ENCODE measurements at places on chromosomes 5 and 9.

- DNase-seq = no peak
Observed at GRCh38 chr5:89232139-89232603, 349.2 kb upstream of the MEF2C start.

DNA sequence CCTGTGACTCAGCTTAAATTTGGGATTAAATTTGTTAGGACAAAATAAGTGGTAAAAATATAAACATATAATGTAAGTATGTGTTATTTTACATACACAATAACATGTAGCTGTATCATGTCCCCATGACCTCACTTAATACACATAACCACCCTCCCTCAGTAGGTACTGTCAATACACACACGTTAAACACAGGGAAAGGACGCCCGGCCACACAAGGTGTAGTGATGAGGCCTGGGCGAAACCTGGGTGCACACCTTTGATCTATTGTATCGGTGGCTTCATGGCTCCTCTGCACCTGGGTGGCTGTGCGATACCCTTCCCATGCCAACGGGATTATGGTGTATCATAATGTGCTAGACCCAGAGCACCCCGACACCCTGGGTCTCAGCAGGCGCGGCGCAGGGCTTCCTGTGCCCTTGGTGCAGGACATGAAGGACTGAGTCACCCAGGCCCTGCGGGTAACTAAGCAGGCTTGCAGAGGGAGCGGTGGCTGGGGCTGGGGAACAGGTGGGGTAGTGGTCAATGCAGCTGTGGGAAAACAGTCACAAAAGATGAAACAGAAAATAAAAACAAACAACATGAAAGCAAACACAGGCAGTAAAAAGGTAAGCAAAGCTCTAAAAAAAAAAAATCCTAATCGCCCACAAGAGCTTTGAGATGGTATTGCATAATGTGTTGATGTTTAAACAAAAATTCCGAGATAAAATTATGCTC is 127.5 kb upstream of the RETREG1 start:
- DNase-seq = peak; percentile 77

DNA sequence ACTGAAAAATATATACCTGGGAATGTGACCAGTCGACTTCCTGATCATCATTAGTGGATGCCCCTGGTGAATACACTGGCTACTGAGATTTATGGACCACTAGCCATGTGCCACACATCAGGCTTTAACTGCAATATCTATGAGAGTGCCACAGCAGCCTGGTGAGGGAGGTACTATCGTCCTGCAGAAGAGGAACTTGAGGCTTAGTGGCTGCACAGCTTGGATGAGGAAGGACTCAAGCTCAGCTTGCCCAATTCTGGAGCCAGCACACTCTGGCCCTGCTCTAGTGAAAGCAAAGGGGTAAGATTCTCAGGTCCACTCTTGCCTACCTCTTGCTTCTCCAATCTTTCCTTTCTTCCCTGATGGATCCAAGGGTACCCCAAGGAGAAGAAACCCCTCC is 129.3 kb downstream of the ENTREP1 start:
- DNase-seq = peak; percentile 29

DNA sequence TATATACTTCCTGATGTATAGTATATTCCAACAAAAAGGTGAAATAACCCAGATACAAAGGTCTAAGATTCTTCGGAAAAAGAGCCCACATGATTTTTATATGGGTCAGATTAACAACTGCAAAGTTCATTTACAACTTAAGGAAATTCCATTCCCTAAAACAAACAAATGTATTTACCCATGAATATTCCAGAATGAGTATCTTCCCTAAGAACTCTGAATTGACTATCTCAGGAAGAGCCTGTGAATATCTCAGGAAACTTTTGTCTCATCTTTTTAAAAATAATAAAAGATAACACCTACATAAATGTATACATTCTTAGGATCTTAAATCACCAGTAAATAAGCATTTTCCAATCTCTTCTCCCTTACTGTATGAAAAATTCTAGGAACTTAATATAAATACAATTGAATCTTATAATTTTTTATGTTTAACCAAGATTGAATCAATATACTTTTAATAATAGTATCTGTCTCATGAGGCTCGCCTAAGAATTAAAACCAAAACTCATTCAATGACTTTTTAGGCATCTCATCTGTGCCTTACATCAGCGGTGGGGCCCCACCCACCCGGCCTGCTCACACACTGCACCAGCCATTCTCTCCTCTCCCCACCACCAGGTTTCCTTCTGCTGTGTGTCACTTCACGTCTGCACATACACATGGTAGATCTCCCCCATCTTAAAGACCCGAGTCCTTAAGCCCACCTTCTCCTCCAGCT is 78.1 kb downstream of the RAPGEF1 start:
- no peak for DNase-seq

- DNase-seq = no peak
Observed at GRCh38 chr9:76521906-76522305, 62.9 kb downstream of the GCNT1 start.

- DNase-seq = no peak
Observed at GRCh38 chr5:179762079-179762780, 29.6 kb downstream of the MAML1 start.

DNA sequence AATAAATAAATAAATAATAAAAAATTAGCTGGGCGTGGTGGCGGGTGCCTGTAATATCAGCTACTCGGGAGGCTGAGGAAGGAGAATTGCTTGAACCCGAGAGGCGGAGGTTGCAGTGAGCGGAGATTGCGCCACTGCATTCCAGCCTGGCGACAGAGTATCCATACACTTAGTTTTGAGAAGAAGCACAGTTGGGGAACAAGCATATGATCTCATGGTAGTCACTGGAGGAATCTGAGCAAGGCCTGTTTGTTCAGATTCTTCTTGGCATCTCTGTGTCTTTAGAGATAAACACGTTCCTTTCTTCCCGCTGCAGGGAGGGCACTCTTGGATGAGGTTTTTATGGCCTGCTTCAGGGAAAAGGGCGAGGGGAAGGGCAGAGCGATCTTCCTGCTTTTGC is 15.6 kb upstream of the DENND1A start:
- DNase-seq = peak; percentile 74

DNA sequence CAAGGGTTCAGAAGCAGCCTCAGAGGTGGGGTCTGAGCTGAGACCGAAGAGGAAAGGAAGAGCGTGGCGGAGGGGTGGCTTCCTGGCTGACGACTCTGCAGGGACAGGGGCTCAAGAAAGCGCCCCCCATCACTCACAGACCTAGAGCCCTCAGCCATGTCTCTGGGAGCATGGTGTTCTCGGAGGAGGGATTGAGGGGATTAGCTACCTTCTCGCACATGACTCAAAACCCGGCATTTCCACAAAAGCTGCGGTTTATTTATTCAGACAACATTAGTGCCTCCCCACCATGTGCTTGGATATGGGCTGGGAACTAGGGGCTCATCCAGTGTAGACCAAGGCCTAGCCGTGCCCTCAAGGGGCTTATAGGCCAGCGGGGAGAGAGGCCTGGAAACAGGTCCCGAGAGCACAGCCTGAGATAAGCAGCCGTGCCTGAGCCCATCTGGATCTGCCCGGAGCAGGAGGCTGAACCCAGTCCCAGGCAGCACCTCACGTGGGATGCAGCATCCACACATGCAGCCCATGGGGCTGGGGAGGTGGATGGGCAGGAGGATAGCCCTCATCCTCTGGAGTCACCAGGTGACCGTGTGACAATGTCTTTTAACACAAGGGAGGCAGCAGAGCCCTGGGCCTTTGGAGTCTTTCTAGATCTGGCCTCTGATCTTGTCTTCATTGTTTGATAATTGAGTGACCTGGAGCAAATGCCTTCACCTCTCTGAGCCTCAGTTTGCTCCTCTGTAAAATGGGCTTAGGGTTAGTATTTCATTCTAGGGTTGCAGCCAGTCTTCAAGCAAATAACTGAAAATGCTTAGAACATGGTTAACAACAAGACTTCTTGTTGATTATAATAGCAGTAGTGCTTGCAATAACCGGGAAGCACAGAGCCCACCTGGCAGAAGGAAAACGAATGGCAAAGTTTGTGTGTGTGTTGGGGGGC is 878 bp upstream of the HMCN2 start:
- DNase-seq = no peak

- no peak for DNase-seq
Observed at GRCh38 chr9:137945581-137945980, 68.0 kb downstream of the CACNA1B start.

All from islet precursor cell (in vitro differentiated cells).